ENCODE measurements at places on chromosomes 1 and 21. TPM values are rescaled to one million over a fixed set of nuclear protein-coding genes. Genes with fewer than 3 reads are reported as not detected.

GRCh38 chr1:59685666-59686065 is 129.1 kb upstream of the HOOK1 start:
- DNase-seq: no peak

RGS4 gene
- total RNA-seq: 3.2 TPM

- DNase-seq: no peak
These were observed 310.9 kb downstream of the MATN1 start for GRCh38 chr1:30412241-30413110.

DNA sequence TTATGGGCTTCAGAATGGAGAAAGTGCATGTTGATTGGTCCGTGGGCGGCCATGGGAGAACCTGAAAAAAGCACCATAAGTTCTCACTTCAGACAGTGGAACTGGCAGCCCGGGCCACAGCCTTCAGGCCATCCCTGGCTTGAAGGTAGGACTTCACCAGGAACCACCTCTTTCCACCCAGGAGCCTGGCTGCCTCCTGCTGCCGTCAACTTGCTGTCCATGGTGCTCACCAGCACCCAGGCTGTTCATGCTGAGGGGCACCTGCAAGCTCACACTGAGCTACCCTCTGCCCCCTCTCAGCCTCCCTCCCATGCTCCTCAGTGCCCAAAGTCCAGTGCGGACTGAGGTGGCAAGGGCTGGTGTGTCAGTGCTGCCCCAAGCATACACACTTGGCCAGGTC is 12.9 kb upstream of the FNBP1L start:
- DNase-seq: no peak

DNA sequence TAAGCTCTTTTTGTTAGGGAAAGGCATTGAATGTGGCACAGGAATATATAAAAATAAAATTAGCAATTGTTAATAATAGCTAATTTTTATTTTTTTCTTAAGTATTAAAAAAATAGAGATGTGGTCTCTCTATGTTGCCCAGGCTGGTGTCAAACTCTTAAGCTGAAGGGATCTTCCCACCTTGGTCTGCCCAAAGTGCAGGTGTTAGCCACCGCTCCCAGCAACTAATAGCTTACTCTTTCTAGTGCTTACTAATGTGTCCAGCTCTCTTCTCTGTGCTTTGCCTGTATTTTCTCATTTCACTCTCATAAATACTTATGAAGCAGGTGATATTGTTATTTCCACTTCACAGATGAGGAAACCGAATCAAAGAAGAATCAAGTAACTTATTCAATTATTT is 13.4 kb upstream of the IL24 start:
- no peak for DNase-seq

- DNase-seq: no peak
These were observed 8.8 kb upstream of the PLXNA2 start for GRCh38 chr1:208252836-208253576.

MFAP2 gene
- total RNA-seq: 10.2 TPM

LRRC71 gene
- not detected for total RNA-seq

DNA sequence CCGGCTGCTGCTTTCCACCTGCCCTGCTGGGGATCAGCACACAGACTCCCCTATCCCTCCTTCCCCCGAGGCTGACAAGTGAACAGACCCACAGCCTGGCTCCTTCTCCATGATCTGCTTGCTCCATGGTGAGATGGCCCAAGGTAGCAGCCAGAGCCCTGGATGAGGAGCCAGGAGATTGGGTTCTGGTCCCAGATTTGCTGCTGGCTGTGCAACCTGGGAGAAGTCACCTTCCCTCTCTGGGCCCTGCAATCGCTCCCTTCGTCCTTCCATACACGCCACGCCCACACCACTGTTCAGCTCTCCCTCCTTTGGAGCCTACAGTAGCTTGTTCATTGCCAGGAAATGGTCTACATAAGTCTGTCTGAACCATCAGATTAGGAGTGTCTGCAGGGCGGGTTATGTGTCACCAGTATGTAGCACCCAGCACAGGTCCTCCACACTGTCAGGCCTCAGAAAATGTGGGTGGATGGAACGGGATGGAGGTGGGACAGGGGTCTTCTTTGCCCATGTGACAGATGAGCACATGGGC is 9.2 kb upstream of the EPHA8 start:
- DNase-seq: no peak

DNA sequence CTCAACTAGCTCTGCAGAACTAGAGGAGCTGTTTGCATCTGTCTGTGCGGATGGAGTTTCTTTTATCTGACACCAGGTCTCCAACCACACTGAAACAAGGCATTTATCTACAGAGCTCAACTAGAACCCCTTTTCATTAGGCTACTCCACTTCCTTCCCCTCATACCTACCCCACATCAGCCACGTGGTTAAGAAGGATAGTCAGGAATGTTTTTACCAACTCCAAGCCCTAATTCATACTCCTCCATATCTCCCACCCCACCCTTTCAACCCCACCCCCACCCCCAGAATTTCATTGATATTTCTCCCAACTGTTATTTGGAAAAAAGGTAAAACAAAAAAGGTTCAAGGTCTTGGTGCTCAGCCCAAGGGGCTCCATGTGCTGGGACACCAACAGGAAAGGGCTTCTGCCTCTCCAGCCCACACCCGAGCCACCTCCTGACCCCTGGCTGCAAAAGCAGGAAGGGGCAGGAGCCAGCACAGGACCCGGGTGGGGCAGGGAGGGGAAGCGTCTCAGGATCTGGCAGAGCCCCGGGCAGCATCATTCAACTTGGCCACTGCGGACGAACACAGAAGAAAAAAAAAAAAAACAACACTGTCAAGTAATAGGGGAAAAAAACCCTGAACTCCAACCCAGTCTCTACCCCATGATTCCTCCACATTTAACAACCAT is 7.0 kb downstream of the ENSA start:
- no peak for DNase-seq

DNA sequence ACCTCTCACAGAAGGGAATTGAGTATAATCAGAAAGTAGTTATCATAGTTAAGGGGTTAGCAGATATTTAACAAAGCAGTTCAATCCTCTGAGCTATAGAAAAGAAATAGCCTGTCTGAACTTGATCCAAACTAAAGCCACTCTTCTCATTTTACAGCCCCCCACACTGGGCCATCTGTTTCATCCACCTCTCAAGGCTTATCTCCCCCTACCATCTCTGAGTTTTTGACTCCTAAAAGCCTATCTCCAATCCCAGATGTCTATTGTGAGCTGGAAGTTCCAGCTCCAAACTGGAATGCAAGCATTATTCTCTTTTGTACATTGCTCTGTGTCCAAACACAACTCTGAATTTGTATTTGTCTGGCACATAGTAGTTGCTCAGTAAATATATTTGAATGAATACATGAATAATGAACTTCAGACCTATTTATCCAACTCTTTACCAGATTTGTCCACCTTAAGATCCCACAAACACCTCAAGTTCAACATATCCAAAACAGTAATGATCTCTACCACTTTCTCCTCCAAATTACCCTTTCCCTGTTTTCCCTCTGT is 98.1 kb downstream of the PLPP3 start:
- DNase-seq: no peak

TMEM200B gene
- total RNA-seq: 26.8 TPM

GRCh38 chr1:50422675-50422945 is 633 bp downstream of the DMRTA2 start:
- no peak for DNase-seq

SLC1A7 gene
- 0.63 TPM for total RNA-seq

DNA sequence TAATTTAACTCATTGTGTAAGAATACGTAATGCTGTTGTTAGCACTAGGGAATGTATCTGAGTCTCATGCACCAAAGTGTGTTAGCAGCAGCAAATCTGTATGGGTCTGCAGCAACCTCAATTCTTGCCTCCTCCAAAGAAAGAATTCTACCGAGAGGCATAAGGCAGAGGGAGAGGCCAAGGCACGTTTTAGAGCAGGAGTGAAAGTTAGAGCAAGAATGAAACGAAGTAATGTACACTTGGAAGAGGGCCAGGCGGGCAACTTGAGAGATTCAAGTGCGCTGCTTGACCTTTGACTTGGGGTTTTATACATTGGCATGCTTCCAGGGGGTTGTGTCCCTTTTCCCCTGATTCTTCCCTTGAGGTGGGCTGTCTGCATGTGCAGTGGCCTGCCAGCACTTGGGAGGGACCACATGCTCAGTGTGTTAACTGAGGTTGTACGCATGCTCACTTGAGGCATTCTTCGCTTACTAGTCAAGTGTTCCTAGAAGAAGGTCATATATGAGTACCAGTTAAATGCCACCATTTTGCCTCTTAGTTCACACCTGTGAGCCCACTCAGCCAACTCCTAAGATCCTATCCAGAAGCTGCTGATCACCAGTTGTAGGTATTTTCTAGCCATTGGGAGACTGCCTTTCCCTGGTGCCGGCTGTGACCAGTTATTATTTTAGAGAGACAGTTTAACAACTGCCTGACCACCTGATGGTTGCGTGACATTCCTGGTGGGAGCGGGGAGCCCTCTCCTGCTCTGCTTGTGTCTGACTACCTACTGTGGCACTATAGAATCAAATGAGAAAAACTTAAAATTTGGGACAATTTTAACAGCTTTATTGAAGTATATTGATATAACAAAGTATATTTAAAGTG is 2.7 kb upstream of the CNN3 start:
- no peak for DNase-seq

DNA sequence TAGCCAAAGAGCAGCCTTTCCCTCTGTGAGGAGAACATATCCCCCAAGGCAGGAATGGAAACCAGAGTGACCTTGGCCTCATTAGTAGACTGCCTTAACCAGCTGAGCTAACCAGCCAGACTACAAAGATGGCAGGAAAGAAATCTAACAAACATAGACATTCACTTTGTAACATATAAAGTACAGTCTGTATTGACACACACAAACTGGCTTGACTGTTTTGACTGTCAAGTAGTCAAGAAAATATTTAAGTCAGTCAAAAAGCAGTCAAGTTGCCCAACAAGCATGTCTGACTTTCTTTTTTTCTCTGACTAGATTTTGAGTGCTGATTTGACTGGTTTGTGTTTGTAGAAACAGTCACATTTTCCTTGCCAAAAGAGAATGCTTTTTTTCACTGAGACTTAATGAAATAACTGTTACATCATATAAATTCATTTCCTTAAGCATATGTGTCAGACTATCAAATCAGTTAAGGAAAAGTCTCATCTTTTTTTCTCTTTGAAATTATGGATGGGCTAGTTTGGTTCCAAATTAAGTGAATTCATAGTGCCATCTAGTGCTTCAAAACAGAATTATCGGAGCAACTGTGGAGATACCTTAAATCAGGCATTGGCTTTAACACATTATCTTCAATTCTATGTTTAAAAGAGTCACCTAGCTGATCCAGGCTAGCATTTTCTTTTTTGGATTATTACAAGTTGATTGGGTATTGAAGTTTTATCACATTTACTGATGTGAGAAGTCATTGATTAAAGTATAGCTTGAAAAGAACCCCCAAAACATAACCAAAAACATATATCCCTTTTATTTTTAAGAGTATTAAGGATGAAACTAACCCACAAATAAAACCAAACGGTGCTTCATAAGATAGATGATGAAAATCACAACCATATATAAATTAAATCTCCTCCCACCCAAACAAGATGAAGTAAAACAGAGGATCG is 75.0 kb downstream of the ATP6V1G3 start:
- DNase-seq: no peak

IKBKE gene
- total RNA-seq: 4.3 TPM

DNA sequence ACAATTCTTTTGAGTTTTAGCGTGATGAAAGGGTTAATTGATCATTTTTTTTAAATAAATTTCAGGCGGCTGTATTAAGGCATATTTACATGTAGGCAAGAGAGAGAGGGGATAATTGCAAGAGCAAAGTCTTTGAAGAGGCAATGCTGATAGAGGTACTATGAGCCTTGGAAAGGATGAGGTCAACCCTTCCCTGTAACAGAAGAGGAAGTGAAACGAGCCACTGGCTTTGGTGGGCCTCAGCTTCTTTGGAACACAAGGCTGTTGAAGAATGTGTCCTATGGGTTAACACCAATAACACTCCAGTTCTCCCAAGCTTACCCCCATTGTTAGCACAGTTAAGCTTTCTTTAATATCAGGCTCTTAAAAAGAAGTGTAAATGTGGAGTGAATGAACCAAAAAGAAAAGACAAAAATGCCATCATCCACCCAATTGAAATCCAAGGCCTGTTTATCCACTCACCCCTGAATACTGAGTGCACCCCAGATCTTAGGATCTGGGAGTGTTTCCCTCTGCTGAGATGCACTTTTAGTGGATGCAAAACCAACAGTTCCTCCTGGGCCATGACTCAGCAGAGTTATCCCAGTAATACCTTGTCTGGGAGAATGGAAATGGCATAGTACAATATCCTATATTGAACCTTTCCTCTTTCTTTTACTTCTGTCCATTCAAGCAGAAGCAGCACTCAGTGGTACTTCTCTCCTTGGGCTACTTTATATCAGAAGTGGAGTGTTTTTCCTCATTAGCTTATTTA is 216.4 kb downstream of the SLC44A5 start:
- DNase-seq: no peak

AADACL4 gene
- total RNA-seq: not detected

SPRR4 gene
- not detected for total RNA-seq

DNA sequence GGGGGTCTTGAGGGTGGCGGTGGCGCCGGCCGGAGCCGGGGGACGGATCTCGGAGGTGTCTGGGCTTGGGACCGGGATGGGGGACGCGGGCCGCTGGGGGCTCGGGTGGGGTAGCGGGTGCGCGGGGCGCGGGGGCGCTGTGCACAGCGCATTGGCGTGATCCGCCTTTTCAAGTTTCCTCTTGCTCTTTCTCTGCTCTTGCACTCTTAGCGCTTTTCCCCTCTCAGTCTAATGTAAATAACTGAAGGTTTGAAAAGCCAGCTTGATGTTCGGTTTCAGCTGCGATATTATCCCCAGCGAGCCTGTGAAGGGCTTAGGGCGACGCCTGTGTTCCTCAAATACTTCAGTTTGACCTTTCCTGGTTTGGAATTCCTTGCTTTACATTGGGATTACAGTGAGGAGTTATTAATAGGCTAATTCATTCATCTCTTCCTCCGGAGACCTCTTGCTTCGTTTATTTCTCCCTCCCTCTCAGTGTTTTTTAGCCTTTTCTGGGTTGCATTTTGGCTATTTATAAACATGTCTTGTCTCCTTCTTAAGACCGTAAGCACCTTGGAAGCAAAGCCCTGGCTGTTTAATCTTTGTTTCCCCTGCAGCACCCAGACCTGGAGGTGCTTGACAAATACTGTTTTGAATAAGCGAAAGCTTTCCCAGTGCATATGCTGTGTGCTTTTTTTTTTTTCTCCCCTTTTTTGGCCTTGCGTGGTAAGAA is 693 bp downstream of the RAB4A start:
- no peak for DNase-seq

GRCh38 chr1:13764588-13765332 is 64.8 kb downstream of the PRDM2 start:
- no peak for DNase-seq

- no peak for DNase-seq
These were observed 36.6 kb downstream of the DOP1B start for GRCh38 chr21:36193200-36193599.

DNA sequence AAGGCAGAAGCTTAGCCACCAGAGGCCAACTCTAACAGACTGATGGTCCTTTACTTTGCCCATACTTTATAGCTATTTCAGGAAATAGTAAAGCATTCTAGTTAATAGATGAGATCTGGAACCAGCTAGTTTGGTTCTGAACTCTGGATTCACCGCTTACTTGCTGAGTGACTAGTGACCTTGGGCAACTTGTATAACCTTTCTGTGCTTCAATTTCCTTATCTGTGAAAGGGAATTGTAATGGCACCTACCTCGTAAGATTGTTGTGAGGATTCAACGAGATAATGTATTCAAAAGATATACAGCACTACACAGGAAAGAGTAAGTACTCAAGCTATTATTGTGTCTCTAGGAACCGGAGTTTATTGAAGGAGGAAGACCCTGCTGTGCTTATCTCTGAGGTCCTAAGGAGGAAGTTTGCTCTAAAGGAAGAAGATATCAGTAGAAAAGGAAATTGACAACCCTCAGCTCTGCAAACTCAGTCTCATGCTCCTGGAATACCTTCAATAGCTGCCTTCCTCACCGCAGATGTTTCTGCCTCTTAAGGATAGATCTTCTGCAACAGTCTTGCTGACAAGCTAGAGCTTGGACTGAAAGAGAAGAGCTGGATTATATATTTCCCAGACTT is 11.9 kb downstream of the MTFR1L start:
- no peak for DNase-seq

Data from omental fat pad (tissue), 4 donors.